Activated T-cell treated with anti-CD3 and anti-CD28 coated beads, Interleukin-2, amount 50 U/mL, for 72 hours (primary cell): ENCODE measurements at places on chromosomes 1 and 21.

DNA sequence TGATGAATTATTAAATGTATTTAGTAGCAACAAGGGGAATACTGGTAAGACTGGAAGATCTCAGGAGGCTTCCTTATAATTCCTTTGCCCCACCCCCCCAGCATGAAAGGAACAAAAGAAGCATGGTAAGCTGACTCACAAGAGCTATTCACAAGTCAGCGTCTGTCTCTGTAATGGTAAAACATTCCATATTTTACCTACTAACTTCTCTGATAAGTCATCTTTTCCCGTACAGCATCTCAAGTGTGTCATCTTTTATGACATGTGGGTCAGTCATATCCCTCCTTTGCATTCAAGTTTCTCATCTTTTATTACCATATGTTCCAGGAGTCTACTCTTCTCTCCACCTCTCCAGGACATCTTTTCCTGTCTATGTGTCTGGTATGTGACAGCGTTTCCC, 241.3 kb downstream of the PLA2G4A start:
- no peak for DNase-seq

DNA sequence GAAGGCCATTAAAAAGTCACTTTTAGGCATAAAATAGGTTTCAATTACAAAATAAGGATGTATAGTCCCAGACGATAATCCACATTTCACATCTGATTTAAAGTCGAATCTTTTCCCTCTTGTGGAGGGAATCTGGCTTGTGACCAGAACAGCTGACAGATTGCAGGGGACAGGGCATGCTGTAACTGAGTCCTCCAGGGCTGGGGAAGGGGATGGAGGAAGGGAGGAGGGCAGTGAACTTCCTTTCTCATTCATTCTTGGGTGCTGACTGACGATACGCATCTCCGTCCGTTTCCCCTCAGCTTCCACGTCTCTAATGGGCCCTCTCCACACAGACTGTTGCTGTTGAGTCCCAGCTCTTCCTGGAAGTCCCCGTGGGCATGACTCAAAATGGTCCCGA, 108.1 kb upstream of the CSF3R start:
- DNase-seq = no peak

DNA sequence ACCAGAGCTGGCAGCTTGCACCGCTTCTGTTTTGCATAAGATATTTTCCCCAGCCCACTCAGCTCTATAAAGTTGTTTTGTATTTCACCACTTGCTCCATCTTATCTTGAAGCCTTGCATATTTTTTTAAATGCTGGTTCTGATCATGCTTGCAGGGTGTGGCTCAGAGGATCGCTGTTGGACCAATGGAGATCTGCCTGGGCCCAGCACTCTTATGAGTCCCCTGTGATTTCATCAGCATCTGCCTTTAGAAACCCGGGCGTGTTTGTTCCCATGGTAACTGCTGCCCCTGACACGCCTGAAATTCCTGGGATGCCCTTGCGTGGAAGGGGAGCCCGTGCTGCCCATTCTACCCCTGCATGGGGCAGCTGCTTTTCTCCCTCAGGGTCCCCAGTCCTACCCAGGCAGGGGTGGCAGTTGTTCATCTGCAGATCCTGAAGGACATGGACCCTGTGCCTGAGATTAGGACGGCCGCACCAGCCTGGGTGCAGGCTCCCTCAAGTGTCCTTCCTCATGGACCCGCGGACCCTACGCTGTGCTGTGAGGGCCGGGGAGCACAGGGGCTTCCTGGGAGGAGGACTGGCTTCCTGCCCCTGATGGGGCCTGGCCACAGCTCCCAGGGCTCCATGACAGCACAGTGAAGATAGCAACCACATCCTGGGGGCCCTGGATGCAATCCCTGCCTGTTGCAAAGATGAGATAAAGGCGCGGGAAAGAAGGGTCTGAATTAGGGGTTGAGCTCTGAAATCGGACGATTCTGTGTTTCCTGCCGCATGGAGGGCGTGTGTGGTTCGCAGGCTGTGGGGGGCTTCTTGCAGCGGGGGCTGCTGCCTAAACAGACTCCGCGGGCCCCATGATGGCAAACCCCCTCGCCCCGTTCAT, 226.5 kb downstream of the SDCCAG8 start:
- peak; percentile 11 for DNase-seq

- no peak for DNase-seq
Observed at GRCh38 chr1:21693732-21694131, 24.6 kb upstream of the RAP1GAP start.

- no peak for DNase-seq
Observed at GRCh38 chr1:228079601-228080263, 2.8 kb upstream of the ARF1 start.

- peak; percentile 65 for DNase-seq
Observed at GRCh38 chr21:42373196-42373907, 7.0 kb upstream of the TFF1 start.

GRCh38 chr1:71667216-71667615, 586.4 kb upstream of the ZRANB2 start:
- DNase-seq = no peak

GRCh38 chr1:184664661-184665060, 90.0 kb downstream of the EDEM3 start:
- DNase-seq = no peak

- no peak for DNase-seq
Observed at GRCh38 chr1:85459290-85459689, 5.7 kb downstream of the DDAH1 start.

DNA sequence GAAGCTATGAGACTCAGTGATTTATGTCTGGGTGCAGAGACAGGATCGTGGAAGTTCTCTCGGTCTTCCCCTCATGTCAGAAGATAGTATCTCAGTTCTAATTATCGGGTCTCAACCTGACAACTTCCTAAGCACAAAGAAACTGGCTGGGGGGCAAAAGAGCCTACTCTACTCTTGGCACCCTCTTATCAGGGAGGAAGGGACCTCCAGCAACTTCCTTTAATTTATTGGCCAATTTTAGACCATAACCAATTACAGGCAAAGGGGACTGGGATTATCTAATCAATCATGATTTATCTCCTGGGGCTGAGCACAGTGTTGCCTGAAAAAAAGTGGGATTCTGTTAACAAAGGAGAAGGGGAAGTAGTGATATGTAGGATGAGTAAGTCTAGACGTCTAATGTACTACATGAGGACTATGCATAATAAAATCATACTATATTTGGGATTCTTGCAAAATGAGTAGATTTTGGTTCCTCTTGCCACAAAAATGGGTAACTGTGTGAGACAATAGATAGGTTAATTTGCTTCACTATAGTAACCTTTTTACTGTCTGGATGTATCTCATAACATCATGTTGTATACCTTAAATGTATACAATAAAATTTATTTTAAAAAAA, 98.8 kb downstream of the ZFYVE9 start:
- DNase-seq = no peak
